Kidney (tissue), 22 donors: ENCODE measurements at places on chromosomes 2 and 18. TPM values are rescaled to one million over a fixed set of nuclear protein-coding genes. Genes with fewer than 3 reads are reported as not detected.

DNA sequence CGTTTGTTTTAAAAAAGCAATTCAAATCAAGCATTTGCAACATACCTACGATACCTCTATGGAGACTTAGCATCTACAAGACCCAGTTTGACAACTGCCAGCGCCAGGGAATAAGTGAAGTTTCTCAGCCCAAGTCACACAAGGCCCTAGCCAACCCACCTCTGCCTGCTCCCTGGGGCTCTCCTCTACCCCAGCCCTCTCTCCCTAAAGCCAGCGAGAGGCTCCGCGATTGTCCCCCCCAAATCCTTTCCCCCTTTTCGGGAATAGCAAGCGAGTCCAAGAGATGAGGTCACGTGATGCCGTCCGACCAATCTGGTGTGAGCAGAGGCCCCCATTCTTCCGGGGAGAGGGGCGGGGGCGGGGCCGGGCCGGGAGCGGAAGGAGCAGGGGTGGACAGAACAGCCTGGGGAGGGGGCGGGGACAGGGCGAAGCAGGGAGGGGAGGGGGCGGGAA lies 102.2 kb upstream of the RAB6C start:
- peak overlapping the region; percentile 97 for H3K4me3 ChIP-seq
- H3K4me1 ChIP-seq: peaks cover 2% of the 10 kb centered on the region
- no peaks in the 10 kb centered on the region for H3K36me3 ChIP-seq
- peak overlapping the region; percentile 20 for H3K27ac ChIP-seq

ASB18 gene
- total RNA-seq: not detected

DNA sequence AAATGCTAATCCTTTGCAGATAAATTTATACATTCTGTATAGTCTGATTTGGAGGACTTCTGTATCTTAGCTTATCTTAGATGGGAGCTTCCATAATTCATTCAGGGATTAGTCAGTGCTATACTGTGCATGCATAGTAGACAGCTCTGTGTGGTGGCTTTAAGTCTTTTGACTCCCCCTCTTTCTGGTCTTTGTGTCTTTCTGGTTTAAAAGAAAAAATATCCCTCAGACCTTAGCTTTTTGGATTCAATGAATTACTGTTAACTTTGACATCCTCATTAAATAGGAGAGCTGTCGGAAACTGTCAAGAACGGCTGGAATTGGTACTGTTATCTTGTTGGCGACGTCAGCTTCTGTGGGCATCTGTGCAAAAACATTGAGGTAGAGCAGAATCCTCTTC lies 130.4 kb downstream of the SPTBN1 start:
- no peak overlapping the region for H3K27ac ChIP-seq
- H3K4me3 ChIP-seq: no peak overlapping the region
- no peaks in the 10 kb centered on the region for H3K36me3 ChIP-seq
- no peak for DNase-seq
- H3K27me3 ChIP-seq: no peaks in the 10 kb centered on the region

DNA sequence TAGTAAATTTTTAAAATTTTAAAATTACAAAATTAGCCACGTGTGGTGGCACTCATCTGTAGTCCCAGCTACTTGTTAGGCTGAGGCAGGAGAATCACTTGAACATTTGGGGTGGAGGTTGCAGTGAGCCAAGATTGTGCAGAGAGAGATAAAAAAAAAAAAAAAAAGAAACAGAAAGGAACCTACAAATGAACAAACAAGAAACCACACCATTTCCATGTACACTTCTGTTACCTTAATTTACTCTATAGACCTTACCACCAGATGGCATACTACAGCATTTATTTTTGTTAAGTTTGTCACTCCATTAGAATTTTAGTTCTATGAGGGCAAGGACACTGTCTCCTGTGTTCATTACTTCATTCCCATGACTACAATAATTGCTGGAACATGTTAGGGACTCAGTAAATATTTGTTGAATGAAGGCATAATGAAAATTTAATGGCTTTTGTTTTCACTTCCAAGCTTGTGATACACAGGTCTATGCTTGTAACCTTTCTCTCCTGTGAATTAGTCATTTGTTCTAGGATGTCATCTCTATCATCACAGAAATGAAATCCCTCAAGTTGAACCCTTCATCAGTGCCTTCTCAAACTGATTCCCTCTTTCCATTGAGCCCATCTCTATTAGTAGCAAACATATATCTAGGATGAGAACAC lies 76.0 kb downstream of the ARHGAP15 start:
- no peak for DNase-seq
- no peak overlapping the region for H3K4me3 ChIP-seq
- H3K27me3 ChIP-seq: no peaks in the 10 kb centered on the region
- no peaks in the 10 kb centered on the region for H3K36me3 ChIP-seq
- no peak overlapping the region for H3K27ac ChIP-seq
- H3K4me1 ChIP-seq: no peaks in the 10 kb centered on the region

DNA sequence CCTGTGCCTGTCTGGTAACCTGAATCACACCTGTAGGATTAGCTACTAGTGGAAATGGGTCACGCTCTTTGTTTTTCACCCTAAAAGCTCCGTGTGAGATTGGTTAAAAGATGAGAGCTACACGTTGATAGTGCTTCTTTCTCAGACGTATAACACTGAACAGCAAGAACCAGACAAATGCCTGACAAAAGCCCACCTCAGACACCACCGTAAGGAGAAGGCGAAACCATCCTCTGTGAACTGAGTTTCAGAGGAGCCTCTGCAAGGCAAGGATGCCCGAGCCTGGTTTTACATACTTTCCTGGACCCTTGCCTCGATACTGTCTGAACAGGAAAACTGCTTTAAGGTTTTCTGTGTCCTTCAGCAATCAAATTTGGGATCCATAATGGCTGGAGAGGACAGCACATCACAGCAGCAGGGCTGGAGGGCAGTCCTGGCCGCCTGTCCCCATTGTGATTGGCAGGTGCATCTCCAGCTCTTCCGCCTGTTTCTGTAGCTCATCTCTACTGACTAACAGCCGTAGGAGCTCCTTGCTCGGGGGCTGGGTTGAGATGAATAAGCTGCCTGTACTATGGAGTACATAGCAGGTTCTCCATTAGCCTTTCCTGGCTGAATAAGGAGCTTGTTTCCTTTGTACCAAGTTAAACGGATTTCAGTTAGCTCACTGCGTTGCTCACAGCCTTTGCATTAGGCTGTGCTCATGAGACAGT lies 155.5 kb downstream of the MYT1L start:
- H3K27ac ChIP-seq: no peak overlapping the region
- DNase-seq: no peak
- H3K4me3 ChIP-seq: no peak overlapping the region
- no peaks in the 10 kb centered on the region for H3K27me3 ChIP-seq
- no peaks in the 10 kb centered on the region for H3K36me3 ChIP-seq
- H3K4me1 ChIP-seq: no peaks in the 10 kb centered on the region

GRCh38 chr2:206438196-206438724 lies 5.1 kb upstream of the ADAM23 start:
- no peak for DNase-seq
- peaks cover 8% of the 10 kb centered on the region for H3K27me3 ChIP-seq
- H3K4me3 ChIP-seq: no peak overlapping the region
- peaks cover 5% of the 10 kb centered on the region for H3K4me1 ChIP-seq
- no peak overlapping the region for H3K27ac ChIP-seq
